NCI-H748 treated with DMSO at 0.1 percent for 48 hours (cell line): ENCODE measurements at places on chromosomes 3 and 15.

GRCh38 chr3:178274711-178275110 lies 261.5 kb upstream of the KCNMB2 start:
- no peak for DNase-seq

- no peak for DNase-seq
These were observed 464.3 kb downstream of the EPHA3 start for GRCh38 chr3:89571707-89572106.

- no peak for DNase-seq
These were observed 21.5 kb downstream of the GABRR3 start for GRCh38 chr3:98013411-98014267.

GRCh38 chr3:178773358-178773757 lies 237.1 kb downstream of the KCNMB2 start:
- DNase-seq, result no peak

DNA sequence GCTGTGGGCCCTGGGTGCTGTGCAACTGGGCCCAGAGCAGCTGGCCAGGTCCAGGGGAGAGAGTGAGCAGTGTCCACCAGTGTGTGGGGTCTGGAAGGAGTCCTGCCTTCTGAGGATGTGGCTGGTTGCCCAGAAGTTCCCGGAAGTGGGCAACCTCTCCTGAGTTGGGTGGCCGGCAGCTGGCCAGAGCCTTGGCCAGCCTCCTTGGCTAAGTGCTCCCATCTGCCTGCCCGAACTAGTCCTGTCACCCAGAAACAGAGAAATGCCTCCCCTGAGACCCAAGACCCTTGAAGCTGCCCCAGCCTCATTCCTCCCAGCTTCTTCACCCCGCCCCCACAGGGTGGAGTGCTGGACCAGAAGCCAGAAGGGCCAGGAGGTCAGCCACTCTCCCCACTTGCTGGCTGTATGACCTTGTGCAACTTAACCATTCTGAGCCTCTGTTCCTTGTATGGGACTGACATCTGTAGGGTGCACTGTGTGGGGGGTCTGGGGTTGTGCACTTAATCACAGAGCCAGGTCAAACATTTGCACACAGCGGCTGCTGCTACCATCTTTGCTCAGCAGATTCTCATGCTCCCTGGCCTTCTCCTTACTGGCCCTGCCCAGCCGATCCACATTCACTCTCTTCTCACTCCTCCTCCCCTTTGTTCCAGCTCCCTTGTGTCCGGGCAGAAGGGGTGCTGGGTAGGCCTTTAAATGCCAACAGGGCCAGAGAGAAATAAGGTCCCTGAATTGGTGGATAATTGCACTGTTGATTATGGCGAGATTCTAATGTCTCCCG lies 7.5 kb upstream of the ALAS1 start:
- no peak for DNase-seq

DNA sequence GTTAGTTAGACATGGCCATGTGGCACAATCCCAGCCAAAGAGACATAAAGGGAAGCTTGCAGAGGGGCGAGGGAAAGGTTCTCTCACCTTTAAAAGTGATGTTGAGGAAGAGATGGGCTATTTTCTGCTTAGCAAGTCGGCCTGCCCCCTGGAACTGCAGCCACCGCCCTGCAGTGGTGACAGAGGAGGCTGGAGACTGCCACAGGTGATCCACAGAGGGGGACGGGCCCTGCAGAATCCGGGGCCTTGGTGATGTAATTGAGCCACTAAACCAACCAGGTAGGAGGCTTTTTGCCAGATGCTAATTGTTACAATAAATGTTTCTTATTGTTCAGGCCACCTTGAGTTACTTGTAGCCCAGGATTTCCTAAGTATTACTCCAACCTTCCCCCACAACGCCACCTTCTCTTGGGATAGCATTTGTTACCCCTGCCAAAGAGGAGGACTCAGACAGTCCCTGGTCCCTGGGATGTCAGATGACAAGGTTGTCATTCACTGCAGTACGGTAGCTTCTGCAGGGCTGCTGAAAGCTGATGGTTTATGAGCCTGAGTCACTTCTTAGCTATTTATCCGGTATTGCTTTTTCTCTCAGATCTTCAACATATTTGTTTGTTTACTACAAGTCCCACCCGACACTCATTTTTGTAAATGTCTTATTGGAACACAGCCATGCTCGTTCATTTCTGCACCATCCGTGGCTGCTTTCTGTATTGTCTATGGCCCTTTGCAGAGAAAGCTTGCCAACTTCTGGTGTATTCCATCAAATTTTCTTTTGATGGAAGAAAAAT lies 63.3 kb upstream of the SEC61A1 start:
- no peak for DNase-seq

DNA sequence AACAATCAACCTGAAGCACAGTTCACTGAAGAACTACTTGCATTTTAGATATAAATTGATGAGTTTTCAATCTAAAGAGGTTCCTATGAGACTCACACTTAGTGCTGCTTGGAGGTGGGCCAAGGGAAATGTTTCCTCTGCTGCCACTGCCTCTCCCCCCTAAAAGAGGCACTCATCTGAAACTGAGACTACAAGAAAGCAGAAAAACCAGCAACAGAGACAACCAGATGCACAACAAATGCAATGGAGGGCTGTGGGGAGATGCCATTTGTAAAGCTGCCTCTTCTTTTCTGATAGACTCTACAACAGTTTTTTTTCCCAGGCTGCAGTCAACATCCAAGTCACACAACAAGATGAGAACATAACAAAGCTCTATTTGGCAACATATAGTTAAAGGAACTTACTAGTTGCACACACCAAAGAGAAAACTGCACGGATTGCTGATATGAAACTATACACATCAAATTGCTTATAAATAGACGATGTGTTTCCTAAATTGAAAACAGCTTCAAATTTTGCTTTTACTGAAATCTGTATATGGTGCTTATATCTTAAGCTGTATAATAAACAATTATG lies 11.0 kb downstream of the TSPAN3 start:
- DNase-seq, result no peak

GRCh38 chr15:36884518-36884875 lies 215.9 kb downstream of the MEIS2 start:
- DNase-seq, result no peak

DNA sequence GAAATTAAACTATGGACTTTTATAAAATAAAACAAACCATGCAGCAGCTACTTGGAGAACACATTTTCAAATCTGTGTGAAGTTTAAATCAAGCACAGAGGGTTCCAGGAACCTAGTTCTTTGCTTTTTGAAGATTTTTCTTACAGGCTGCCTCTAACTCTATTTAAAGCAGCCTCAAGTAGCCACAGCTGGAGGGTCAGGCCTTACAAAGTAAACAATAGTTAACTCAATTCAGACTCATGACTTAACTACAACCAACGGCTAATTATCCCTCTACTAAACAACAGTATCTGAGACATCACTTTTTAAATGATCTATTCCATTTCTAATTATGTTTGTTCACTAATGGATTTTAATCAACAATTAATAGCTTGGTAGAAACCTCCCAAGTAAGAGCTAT lies 9.8 kb downstream of the LRIG1 start:
- DNase-seq, result peak; percentile 15

GRCh38 chr3:108603691-108604090 lies 14.2 kb downstream of the DZIP3 start:
- no peak for DNase-seq

DNA sequence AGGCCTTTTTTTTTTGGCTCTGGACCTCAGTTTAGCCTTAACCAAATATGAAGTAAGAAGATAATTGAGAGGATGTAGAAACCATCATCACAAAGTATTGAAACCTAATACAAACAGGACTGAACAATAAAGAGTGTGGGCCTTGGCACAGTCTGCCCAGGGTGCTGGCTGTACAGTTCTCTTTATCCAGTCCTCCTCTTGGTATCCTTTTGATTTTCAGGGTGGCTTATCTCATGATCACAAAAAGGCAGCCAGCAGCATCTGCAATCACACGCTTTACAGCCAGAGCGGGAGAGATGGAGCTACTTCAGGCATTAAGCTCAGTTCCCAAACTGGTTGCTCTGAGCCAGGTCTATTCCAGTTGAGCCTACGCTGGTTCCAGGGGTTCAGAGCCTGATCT lies 239.7 kb downstream of the RPLP1 start:
- peak; percentile 69 for DNase-seq

- no peak for DNase-seq
These were observed 109.3 kb downstream of the OXNAD1 start for GRCh38 chr3:16374047-16374934.

DNA sequence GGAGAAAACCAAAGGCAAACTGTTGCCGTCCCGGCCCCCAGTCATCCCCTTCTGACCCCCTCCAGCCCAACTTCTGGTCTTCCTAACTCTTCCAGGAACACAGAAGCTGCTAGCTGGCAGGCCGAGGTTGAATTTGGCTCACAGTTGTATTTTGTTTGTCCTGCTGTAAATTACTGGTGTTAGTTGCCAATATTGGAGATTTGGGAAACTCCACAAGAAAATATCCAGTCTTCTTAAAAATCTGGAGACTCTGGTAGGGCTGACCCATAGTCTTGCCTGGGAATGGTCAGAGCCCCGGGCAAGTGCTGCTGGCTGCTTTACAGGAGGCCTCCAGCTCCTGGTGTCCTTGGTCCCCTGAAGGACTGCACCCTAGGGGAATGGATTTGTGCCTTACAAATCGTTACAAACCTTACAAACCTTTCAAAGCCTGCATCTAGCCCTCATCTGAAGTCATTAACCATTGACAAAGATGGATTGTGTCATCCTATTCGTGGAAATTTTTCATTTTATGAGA lies 112.0 kb upstream of the MCTP2 start:
- DNase-seq, result no peak

- DNase-seq, result no peak
These were observed 13.2 kb upstream of the ZBTB20 start for GRCh38 chr3:115160295-115160694.

- no peak for DNase-seq
These were observed 64.0 kb downstream of the CHRD start for GRCh38 chr3:184443831-184444230.

- no peak for DNase-seq
These were observed 1154.3 kb downstream of the EPHA3 start for GRCh38 chr3:90261481-90262433.

- peak; percentile 80 for DNase-seq
These were observed at the start of gene BCHE for GRCh38 chr3:165837058-165837525. TSS of gene BCHE (minus strand) at chr3:165837423. CDS start at chr3:165831033, 6,390 bp downstream.

DNA sequence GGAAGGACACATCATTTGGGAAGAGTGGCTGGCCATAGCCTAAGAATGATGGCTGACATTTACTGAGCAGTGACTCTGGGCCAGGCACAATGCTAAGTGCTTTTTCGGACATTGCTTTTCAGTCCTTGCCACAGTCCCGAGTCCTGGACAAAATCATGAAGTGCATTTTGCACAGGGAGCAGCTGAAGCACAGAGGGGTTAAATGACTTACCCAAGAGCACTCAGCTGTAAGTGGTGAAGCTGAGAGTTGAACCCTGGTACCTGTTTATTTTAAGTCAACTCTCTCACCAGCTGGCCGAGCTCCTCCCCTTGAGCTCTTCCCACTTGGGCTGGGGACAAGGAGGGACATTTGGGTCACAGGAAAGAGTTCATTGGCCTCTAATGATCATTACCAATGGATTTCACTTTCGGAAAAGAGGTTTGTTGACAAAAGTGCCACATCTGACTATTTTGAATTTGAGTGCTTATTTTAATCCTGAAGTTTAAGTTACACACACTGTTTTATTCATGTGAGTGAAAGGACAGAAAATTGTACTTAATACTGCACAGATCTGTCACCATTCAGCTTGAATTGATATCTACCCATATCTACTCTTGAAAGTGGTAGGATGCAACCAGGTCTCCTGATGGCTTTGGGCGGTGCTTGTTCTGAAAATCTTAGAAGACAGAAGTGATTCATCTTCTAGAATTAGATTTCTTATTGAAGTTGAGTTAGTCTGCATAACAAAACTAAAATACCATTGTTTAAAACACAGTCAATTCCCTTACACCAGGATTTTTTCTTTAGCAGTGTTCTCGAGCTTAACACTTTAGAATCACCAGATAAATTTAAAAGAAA lies 368.7 kb upstream of the PROK2 start:
- no peak for DNase-seq

DNA sequence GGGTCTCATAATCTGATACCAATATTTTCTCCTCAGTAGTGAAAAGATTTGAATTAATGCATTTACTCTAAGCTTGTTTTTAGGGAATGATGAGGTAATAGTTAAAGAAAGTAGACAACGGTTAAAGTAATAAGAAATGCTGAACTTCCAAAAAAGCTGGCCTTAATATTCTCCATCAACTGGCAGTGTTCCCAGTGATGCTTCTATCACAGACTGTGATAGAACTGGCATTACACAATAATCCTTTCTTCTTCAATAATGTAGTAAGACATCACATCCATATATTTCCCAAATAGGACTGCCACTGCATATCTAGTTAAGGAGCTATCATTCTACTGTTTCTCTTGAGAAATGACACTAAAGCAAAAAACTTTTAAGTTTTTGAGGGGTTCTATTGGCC lies 188.7 kb downstream of the IL5RA start:
- no peak for DNase-seq

- no peak for DNase-seq
These were observed 82.4 kb downstream of the PLSCR2 start for GRCh38 chr3:146386936-146387335.

DNA sequence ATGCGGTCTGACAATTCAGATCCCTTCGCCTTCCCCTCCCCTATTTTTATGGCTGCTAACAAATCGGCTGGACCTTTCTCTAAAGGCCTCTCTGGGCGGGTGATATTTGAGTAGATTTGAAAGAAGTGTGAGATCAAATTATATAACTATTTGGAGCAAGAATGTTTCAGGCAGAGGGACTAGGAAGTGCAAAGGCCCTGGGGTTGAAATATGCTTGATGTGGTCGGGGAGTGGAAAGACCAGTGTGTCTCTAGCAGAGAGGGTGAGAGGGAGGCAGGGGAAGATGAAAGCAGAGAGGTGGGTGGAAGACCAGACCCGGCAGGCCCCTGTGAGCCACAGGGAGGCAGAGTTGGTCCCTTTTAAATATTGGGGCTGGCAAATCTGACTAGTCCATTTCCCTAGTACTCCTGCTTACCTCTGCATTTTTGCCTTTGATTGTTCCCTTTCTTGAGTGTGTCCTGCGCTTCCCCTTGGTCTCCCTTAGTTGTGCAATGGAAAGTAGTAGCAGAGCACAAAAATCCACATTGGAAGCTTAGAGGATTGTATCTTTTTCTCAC lies 32.3 kb downstream of the SLCO3A1 start:
- DNase-seq, result no peak

DNA sequence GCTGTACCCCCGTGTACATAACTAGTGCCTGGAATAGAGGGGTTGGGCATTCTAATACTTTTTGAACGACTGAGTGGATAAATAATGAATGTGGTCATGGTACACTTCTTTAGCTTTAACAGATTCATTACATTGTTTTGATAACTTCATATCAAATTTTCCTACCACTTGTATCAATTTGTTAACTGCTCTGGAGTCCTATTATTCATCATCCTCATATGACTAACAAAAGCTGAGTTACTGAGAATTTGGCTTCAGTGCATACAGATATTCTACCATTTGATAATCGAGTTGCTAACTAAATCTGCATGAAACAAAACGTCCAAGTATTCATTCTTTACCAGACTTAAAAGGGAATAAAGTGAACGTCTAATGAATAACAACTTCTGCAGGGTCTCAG lies 31.7 kb downstream of the FRMD5 start:
- no peak for DNase-seq
